ENCODE measurements at places on chromosomes 12 and 14.
A peak's percentile ranks its signal among the peaks of the same experiment; 100 is the strongest.

- DNase-seq: no peak
These were observed 1.0 kb upstream of the NAP1L1 start for GRCh38 chr12:76085520-76085868.

- DNase-seq: no peak
These were observed 539.3 kb upstream of the TBX3 start for GRCh38 chr12:115223322-115223721.

- no peak for DNase-seq
These were observed 195.4 kb upstream of the ARHGAP5 start for GRCh38 chr14:31881531-31882310.

- DNase-seq: no peak
These were observed 166.6 kb downstream of the KTN1 start for GRCh38 chr14:55746558-55746957.

GRCh38 chr14:59126714-59127436, 61.6 kb upstream of the DAAM1 start:
- no peak for DNase-seq

GRCh38 chr14:103521951-103522563, 573 bp downstream of the CKB start:
- no peak for DNase-seq

DNA sequence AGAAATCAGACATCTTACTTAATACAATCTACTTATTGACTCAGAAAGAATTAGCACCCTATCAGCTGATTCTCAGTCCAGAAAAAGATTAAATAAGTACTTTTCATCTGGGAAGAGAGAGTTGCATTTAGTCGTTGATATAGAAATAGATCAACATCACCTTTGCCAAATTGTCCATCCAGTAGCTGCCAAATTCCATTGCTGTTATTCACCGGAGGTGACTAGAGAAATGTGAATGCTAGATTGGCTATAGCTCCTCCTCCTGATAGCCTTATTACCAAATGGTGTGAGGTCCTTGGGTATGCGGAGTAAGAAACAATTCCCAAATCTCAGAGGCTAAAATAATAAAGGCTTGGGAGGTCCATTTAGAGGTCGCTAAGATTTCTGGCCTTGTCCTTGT, 723.3 kb upstream of the FLRT2 start:
- DNase-seq: no peak

- DNase-seq: no peak
These were observed 200.6 kb downstream of the ANO4 start for GRCh38 chr12:100995201-100995600.

DNA sequence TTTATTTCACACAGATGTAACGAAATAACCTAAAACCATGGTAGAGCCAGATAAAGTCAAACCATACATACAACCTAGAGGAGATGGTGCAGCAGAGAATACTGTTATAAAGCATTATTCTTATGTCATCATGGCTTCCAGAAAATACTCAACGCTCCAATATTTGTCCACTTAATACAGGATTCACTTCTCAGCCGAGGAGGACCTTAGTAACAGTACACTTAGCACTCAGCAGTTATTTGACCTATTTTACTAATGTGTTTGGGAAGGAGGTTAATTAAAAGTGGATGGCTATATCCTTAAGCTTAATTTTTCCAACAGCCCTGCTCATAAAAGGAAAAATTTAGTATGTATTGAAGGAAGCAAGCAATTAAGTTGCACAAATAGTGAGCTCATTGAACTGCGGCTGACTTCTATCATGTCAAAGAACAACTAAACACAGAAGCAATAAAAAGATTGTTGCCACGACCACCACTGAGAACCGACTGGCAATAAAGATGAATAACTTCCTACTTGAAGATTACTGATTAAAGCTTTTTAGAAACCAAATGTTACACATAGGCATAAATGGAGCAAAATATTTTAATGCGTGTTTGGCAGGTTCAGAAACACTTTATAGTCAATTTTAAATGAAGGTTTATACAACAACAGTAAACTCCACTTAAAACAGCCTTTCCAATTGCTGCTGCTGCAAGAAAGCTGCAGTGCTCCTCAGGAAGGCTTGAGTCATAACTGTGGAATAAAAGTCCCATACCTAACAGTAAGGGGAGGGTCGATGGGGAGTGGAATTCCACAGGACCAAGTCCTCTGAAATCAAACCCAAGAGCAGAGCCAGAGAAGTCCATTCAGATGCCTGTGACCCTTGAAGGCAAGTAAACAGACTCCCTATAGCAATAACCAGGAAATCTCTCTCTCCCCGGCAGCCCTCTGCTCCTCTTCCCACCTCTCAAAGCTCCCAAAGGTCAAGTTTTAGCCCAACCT, 218.9 kb upstream of the CDKN3 start:
- no peak for DNase-seq

GRCh38 chr12:10395390-10395998, 5.7 kb upstream of the KLRK1 start:
- DNase-seq: peak; percentile 77

- DNase-seq: no peak
These were observed 1.6 kb upstream of the PRPH start for GRCh38 chr12:49293056-49293956.

- DNase-seq: no peak
These were observed 152.8 kb upstream of the GSC start for GRCh38 chr14:94922595-94923239.

DNA sequence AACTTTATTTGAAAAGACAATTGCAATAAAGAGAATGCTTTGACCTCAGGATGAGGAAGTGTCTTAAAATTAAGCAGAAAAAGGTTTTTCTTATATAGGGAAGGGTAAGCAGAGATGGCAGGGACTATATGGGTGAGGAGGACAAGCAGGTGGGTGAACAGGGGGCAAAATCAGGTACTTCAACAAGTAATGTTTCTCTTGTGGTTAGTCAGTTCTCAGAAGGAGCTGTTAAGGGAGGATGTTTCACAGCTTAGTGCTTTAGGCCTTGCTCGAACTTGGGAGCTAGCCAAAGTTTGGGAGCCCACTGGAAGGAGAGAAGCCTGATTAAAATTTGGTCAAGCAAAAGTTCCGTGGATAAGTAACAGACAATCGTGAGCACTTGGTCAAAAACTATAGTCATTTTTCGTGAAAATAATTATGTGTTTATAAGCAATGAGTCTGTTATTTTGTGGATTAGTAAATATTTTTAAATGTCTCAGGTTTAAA, 364.2 kb upstream of the TMPO start:
- no peak for DNase-seq

GRCh38 chr14:38993981-38994380, 109.1 kb downstream of the SEC23A start:
- DNase-seq: no peak

GRCh38 chr12:132606466-132606865, 3.9 kb downstream of the LRCOL1 start:
- DNase-seq: no peak

GRCh38 chr14:41586237-41586636, 20.4 kb upstream of the LRFN5 start:
- no peak for DNase-seq

DNA sequence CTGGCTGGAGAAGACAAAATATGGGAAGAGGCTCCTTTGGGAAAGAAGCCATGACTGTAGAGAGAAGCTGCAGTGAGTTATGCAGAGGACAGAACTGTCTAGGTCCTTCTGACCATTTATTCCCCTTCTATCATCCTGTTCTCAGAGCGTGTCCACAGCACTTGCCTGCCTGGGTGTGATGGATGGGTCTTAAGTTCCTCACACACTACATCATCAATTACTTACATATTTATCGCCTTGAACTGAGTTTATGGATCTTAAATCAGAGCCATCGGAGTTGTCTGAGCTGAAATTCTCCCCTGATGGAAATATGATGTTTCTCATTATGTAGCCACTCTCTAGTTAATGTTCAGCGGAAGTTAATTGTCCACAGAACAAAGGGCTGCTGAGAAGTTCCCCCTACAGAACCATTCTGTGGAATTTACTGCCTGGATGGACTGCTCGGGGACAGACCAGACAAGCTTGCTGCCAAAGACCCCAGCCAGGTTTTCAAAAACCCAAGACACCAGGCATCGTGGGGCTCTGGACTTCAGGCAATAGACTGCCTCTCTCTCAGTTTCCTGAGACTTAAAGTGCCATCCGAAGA, 232.5 kb upstream of the NOS1 start:
- DNase-seq: no peak

DNA sequence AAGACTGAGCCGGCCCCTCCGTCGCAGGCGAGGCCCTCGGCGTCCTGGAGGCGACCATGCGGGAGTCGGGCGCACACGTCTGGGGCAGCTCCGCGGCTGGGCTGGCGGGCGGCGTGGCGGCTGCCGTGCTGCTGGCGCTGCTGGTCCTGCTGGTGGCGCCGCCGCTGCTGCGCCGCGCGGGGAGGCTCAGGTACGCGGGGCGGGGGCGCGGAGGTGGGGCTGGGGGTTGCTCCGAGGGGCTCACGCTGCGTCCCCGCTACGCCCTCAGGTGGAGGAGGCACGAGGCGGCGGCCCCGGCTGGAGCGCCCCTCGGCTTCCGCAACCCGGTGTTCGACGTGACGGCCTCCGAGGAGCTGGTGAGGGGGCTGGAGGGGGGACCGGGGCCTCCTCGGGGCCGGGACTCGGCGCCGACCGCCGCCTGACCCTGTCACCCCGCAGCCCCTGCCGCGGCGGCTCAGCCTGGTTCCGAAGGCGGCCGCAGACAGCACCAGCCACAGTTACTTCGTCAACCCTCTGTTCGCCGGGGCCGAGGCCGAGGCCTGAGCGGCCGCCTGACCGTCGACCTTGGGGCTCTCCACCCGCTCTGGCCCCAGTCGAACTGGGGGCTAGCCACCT, 7.8 kb downstream of the AMN start:
- no peak for DNase-seq

GRCh38 chr12:69066492-69067373, 133.8 kb upstream of the CPM start:
- DNase-seq: no peak

DNA sequence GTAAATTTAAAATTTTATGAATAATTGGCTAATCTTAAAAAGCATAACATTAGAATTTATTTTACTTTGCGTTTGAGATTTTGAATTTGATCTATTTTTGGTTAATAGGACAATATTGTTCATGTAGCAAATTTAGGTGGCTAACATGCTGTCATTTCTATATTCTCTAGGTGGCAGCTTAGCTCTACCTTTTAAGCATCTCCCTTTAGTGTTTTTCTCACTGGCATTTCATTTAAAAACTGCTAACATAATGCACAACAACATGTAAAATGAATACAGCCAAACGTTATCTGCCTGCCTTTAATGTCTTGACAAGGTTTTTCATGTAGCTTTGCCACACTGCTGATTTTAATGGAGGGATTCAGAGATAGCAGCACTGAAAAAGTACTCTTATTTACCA, 272.4 kb upstream of the FBXO33 start:
- DNase-seq: no peak

GRCh38 chr12:49283541-49284429, 11.2 kb upstream of the PRPH start:
- DNase-seq: no peak

DNA sequence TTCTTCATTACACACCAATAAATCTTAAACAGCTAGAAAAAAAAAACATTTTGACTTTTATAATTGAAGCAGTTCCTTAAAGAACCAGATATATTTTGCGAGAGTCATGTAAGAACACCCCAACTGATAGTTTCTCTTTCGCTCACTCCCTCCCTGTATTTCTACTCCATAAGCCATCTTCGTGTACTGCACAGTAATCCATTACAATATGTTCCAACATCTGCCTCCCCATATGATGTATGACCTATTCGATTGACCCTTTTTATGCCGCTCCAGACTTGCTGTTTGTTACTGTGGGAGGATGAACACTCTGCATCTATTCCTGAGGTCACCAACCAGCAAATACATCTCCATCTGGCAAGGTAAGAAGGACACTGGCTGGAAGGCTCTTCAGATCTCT, 331.7 kb downstream of the SOX5 start:
- DNase-seq: no peak

GRCh38 chr12:1605129-1606020, 11.0 kb upstream of the FBXL14 start:
- no peak for DNase-seq

Measured in BJ (cell line).